ENCODE measurements at places on chromosomes 1 and 21.

- DNase-seq, result no peak
Observed at GRCh38 chr1:91221017-91221416, 183.6 kb downstream of the HFM1 start.

DNA sequence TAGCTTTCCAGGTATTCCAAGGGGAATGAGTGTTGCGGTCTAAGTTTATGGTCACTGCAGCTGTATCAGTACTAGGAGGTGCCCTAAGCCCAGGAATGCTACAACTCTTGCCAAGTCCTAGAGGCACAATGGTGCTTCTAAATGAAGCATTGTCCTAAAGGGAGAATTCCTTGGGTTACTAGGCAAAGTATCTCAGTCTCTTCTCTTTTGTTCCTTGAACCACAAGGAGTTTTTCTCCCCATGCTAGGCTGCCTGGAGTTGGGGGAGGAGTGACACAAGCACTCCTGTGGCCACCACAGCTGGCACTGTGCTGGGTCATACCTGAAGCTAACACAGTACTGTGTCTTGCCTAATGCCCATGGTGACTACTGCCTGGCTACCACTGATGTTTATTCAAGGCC lies 50.7 kb downstream of the KMO start:
- DNase-seq, result no peak

DNA sequence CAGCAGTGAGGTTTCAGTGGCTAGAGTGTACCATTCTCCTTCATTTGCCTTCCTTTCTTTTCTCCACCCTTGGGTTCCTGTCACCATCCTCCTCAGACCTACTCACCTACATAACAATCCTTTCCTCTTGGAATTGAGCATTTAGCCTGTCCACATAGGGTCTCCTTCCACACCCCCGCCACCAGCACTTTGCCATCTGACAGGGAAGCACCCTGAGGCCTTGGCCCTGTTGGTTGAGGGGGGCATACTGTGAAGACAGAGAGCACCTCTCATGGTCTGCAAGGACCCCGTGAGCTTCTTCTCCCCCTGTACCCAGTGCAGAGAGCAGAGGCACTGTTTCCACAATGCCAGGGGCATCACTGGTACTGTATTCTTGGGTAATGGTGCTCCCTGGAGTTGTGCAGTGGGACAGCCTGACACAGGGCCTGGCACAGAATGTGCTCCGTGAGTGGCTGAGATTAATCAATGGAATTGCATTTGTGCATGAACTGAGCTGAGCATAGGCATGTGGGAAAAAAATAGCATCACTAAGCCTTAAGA lies 14.9 kb upstream of the SLC5A9 start:
- DNase-seq, result no peak

GRCh38 chr1:64631346-64632034 lies 113.4 kb upstream of the RAVER2 start:
- DNase-seq, result no peak

- DNase-seq, result no peak
Observed at GRCh38 chr1:231964241-231964640, 337.7 kb downstream of the DISC1 start.

GRCh38 chr1:47711184-47711847 lies 273.5 kb downstream of the FOXD2 start:
- DNase-seq, result no peak

GRCh38 chr1:59291561-59291960 lies 5.3 kb upstream of the FGGY start:
- no peak for DNase-seq

DNA sequence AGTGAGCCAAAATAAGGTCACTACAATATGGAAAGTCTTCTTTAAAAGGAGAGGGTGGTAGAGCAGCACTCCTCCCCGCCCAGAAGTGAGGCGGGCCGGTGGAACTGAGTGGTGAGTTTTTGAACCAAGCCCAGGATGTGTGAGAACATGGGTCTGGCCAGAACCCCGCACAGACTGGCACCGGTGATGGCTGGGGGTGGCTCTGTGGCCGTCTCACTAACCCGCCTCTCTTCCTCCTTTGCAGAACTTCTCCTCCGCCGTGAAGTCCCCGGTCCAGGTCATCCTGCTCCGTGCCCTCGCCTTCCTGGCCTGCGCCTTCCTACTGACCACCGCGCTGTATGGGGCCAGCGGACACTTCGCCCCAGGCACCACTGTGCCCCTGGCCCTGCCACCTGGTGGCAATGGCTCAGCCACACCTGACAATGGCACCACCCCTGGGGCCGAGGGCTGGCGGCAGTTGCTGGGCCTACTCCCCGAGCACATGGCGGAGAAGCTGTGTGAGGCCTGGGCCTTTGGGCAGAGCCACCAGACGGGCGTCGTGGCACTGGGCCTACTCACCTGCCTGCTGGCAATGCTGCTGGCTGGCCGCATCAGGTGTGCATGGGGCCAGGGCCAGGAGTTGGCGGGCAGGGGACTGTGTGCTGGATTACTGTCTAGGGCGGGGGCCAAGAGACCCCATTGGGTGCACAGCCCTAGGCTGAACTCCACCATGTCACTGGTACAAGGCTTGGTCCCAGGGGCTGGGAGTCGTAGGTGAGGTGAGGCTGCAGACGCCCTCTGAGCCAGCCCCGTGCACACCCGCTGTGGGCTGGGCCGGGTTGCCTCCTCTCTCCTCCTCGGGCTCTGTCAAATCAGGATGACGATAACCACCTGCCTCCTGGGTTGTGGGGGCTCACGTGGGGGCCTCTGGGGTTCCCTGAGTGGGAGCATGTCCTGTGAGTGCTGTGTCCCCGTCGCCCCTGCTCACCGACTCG lies 12.4 kb downstream of the TMEM201 start:
- no peak for DNase-seq

DNA sequence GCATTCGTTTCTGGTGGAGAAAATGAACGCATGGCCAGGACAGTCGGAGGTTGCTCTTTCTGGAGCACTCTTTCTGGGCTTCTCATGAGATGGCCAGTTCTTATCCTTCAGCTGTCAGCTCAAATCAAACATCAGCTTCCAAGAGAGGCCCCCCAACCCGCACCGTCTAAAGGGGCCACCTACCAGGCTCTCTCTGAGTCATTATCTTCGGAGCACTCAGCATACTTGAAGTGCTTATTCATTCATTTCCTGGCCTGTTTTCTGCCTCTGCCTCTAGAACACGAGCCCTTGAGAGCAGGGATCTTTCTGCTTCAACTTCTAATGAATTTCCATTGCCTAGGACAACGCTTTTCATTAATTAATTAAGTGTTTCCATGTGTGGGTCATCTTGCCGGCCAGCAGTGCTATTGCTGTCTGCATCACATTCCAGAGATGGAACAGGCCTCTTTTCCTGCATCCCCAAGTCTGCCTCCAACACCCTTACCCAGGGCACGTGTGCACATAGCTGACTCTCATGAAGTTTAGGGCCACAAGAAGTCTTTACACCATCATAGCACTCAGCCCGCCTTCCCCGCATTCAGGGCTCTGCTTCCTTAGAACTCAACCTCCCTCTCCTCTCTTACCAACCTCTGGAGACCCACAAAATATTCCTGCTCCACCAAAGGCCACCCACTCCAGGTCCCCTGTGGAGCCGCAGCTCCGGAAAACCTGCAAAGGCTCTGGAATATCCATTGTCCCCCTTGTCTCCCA lies 52.1 kb upstream of the LAPTM5 start:
- no peak for DNase-seq

DNA sequence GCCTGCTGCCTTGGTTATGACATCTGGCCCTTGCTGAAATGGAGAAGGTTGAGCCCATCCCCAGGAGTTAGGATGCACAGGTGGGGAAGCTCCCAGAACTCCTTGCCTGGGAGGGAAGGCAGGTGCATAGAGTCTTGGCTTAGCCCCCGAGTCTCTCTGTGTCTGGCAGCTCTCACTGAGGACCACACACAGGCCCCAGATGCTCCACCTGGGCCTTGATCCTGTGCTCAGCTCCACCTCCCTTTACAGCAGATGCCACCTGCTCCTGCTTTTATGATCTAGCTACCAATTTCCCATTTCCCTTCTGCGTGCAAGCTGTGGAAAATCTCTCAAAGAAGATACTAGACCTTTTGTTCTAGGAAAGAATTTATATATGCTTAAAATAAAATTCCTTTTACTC lies 28.8 kb upstream of the KCNJ6 start:
- DNase-seq, result no peak

GRCh38 chr1:78728359-78728758 lies 78.7 kb downstream of the IFI44 start:
- no peak for DNase-seq

GRCh38 chr1:231841616-231842344 lies 215.2 kb downstream of the DISC1 start:
- no peak for DNase-seq

DNA sequence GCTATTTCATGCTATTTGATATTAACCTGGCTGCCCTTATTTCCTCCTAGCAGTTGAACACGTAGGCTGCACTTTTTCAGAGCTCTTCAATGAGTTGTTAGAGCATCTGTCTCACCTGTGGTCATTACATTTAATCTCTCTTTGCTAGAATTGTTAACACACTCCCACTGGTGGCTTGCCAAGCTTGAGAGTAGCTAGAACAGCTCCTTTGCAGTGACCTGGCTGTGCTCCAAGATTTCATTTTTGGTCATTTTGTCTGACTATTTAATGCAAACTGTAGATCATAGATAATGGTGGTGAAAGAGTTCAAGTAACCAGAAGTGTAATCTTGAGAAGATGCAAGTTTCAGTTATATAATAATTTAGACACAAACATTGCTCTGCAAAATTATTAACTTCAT lies 105.6 kb downstream of the LRRC7 start:
- DNase-seq, result no peak

GRCh38 chr1:234238060-234238459 lies 135.2 kb upstream of the COA6 start:
- DNase-seq, result no peak

DNA sequence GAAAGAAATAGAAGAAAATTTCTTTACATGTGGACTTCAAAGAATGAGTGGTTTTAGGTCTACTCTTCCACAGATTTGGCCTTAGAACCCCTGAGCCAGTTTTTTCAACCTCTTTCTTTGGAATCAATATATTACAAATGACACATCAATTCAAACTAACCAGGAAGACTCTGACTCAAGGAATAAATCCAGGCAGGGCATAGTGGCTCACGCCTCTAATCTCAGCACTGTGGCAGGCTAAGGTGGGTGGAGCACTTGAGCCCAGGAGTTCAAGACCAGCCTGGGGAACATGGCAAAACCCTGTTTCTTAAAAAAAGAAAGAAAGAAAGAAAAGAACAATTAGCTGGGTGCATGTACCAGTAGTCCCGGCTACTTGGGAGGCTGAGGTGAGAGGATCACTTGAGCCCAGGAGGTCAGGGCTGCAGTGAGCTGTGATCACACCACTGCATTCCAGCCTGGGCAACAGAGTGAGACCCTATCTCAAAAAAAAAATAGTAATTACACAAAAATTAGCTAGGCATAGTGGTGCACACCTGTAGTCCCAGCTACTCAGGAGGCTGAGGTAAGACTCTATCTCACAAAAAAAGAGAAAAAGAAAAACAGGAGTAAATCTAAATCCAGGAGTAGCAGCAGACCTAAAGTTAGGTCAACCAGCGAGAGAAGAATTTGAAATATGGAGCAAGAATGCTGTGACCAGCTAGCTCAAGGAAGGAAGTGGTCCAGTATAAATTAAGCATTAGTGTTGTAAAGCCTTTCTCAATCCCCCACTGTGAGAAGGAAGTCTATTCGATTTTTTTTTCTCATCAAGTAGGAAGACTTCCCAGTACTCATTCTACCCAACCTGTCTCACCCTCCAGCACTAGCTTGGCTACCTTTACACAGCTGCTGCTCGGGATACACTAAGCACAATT lies 1.9 kb downstream of the SORT1 start:
- DNase-seq, result no peak

DNA sequence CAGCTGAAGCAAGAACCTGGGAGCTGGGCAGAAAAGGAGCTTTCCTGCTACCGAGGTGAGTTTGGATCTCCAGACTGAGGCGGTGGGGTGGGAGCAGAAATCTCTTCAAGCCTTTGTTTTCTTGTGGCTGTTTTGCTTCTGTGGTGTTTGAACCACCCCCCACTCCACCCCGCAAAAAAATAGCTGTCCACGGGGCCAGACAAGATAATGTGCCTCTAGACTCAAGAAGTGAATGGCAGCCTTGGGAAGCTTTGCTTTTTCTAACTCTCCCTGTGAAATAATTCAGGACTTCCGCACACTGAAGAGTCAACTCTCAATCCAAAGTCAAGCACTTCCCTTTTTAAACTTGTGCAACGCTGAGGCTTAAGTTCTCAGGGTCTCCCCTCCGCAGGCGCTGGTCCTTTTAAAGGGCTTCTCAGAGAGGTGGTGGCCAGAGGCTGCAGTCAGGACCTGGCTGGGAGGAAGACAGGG lies 159.6 kb upstream of the COA6 start:
- DNase-seq, result no peak

Data from GM06990 (cell line).